HuH-7.5 (cell line): ENCODE measurements at places on chromosomes 5 and 9.

GRCh38 chr9:104740621-104741020, 6.9 kb upstream of the NIPSNAP3A start:
- DNase-seq, result no peak

DNA sequence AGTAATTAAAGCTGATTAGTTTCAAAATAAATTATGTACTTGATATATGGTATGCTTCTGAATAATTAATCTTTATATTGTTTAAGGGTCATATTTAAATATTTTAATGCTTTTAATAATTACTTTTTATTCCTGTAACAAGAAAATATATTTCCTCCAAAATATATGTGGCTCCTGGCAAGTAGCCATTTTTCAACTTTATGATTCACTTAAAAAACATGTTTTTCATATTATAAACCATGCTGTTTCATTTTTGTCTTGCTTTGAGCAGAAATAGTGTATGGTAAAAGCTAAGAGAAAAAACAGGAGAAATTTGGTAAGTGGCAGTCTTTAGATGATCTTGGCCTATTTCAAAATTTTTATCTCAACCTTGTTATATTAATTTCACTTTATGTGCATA, 14.6 kb downstream of the SPATA9 start:
- no peak for DNase-seq

DNA sequence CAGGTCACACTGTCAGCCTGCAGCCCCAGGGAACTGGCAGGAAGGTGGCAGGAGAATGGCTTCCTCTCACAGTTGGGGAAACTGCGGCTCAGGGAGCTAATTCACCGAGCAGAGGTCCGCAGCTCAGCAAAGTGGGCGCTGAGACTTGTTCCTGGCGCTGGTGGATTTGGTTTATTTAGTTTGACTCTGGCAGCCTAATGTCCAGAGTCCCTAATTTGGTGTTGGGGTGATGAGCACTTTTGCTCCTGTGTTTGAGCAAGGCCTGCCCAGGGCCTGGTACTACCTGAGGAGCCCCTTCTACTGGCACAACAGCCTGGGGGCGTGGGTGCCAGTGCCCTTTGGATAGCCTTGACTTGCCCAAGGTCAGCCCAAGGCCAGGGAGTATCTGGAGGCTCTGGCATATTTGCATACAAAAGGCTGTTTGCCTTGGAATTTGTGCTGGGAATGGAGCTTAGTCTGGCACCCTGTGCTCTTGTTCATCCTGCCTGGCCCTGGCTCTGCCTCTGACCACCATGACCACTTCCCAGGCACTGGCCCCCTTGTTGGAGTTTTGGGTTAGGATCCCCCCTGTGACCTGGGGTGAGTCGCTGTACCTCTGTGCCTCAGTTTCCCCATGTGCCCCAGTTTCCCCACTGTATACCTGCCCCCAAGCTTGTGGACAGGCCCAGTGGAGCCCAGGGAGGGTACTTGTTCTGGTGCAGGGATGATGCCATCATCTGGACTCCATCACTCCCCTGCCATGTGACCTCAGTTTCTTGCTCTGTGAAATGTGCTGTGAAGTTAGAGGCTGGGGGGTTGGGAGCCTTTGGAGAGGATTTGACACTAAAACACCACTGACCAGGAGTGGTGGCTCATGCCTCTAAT, 1.4 kb downstream of the SUSD3 start:
- no peak for DNase-seq

- DNase-seq, result no peak
Measured at GRCh38 chr5:66186108-66186507, 42.0 kb downstream of the SREK1 start.

GRCh38 chr5:105689596-105689995, 1981.1 kb downstream of the EFNA5 start:
- no peak for DNase-seq

- DNase-seq, result peak; percentile 85
Measured at GRCh38 chr5:173331956-173332479, 3.8 kb upstream of the STC2 start.

- no peak for DNase-seq
Measured at GRCh38 chr5:148855249-148856008, 29.0 kb downstream of the ADRB2 start.

GRCh38 chr5:128158342-128158741, 74.8 kb downstream of the SLC12A2 start:
- no peak for DNase-seq

- DNase-seq, result no peak
Measured at GRCh38 chr5:66661149-66661548, 65.0 kb downstream of the MAST4 start.

DNA sequence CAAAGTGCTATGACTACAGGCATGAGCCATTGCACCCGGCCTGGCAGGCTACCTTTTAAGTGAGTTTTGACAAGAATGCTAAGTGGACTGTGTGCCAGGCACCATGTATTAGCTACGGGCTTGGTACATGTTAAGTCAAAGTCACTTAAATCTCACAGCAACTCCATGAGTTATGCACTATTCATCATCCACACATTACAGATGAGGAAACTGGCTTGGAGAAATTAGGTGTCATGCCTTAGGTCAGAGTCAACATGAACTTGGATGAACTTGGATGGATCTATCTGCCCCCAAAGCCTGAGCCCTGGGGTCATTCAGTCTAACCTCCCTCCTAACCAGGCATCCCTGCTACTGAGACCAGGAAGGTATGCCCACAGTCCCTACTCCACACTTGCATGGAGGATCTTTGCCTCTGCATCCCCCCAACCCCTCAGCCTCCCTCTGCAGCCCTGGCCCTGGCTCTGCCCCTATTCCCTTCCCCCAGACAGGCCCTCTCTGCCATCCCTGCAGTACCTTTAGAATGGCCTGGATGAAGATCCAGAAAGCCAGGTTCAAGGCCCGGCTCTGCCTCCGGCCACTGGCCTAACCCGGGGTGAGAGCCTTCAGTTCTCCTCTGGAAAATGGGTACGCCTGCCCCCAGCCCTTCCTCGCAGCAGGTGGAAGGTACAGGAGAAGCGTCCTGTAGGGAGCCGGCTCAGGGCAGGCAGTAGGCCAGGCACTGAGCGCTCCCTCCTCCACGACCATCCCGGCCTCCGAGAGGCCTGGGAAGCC, 685 bp upstream of the ADGRD2 start:
- DNase-seq, result no peak

DNA sequence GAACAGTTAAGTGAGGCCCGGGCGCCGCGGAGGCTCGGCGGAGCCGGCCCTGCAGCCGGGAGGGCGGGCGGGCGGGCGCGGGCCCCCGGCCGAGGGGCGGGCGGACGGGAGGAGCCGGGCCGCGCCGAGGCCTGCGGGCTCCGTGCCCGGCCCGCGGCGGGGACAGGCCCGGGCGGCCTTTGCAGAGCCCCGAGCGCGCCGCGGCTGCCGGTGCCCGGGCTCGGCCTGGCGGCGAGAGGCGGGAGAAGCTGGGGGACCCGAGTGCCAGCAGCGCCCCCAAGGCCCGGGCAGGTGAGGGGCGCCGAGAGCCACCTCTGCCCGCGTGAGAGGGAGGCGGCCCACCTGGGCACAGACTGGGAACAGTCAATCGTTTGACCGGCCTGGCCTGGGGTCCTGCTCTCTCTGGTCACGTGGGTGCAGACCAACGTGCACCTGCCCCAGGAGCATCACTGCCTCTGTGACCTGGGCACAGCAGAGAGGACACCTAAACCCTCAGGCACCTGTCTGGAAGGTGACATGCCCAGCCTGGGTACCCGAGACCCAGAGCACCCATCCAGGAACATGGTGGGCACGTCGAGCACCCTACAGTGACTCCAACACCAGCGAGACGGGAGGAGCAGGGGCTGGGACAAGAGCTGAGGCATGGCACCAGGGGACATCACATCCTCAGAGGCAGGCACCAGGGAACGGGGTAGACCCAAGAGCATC, 531 bp downstream of the MVB12B start:
- peak; percentile 59 for DNase-seq

- no peak for DNase-seq
Measured at GRCh38 chr9:121280715-121281613, 13.0 kb downstream of the GSN start.

DNA sequence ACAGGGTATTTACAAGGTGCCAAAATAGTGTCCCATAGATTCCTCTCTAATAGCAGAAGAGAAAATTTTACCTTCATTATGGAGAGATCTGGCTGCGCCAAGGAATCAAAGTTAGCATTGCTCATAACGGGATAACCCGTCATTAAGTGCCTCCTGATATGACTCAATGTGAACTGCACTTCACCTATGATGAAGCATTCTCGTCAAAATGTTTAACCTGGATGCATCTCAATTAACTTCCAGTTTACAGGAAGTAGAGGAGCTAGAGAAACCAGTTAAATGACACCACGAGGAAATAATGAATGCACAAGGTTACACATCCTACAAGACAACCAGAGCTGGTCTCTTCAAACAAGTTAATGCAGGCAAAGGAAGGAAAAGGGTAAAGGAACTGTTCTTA, 17.2 kb downstream of the FBXW11 start:
- DNase-seq, result no peak

GRCh38 chr5:126610616-126611015, 9.9 kb downstream of the PHAX start:
- no peak for DNase-seq

- peak; percentile 75 for DNase-seq
Measured at GRCh38 chr5:39424736-39425637, at the start of gene DAB2. Gene DAB2 (minus strand): TSS chr5:39424980. CDS start chr5:39394320, 30,660 bp downstream.
